ENCODE measurements at places on chromosomes 3 and 15.

GRCh38 chr3:14218355-14218754 is 39.7 kb downstream of the LSM3 start:
- no peak for DNase-seq

GRCh38 chr3:53411371-53411770 is 64.0 kb upstream of the DCP1A start:
- DNase-seq: no peak

- DNase-seq: no peak
Measured at GRCh38 chr3:123706871-123707270, 122.0 kb upstream of the HACD2 start.

- peak; percentile 61 for DNase-seq
Measured at GRCh38 chr3:120093911-120094775, at the start of gene GSK3B. Gene GSK3B, minus strand, starts transcription at chr3:120094447. Its CDS starts 1,013 bp downstream, at chr3:120093434.

DNA sequence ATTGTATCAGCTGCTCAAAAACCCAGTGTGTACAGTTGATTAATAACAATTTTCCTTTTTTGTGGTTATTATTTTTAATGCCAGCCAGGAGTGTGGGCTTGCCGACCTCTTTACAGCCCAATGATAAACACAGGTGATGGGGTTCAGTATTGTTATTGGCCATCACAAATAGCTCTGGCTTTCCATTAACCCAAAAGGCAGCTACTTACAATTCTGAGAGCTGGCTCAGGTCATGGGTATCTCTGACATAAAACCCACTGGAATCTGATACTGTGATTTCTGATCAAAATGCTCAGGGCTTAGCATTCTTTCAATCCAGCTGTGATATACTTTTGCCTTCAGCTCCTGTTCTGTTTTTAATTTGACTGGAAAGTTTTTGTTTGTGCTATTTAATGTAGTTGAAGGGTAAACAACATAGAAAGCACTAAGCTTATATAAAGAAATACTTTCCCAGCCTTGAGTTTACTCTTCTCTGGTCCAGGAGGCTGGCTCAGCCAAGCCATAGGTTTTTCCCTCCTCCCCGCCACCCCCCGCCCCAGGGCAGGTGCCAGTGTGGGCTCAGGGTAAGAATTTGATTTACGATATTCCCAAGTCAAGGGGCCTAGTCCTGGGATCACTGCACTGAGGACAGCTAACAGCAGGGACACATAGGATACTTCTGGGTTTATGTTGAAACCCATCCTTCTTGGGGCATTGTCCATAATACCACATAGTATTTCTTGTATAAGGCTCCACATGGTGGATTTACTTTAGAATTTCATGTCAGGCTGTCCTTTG is 54.0 kb upstream of the MYZAP start:
- DNase-seq: no peak

- no peak for DNase-seq
Measured at GRCh38 chr3:58524326-58524888, 12.6 kb downstream of the ACOX2 start.

GRCh38 chr3:6088433-6088832 is 772.5 kb upstream of the GRM7 start:
- no peak for DNase-seq

DNA sequence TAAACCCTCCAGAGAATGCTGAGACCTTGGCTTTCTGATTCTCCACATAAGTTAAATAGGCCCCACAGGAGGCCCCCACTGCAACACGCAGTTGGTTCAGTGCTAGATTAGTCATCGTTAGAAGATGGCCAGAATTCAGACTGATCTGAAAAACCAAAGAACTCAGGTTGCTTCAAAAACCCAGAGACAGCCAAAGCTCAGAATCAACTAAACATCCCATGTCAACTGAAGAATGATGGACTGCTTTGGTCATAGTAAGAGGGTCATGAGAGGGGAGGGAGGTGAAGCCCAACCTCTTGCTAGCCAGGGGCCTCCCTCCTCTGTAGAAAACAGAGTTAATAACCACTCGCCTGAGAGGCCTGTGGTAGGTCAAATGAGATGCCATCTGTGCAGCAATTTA is 93.1 kb downstream of the AKAP13 start:
- no peak for DNase-seq

DNA sequence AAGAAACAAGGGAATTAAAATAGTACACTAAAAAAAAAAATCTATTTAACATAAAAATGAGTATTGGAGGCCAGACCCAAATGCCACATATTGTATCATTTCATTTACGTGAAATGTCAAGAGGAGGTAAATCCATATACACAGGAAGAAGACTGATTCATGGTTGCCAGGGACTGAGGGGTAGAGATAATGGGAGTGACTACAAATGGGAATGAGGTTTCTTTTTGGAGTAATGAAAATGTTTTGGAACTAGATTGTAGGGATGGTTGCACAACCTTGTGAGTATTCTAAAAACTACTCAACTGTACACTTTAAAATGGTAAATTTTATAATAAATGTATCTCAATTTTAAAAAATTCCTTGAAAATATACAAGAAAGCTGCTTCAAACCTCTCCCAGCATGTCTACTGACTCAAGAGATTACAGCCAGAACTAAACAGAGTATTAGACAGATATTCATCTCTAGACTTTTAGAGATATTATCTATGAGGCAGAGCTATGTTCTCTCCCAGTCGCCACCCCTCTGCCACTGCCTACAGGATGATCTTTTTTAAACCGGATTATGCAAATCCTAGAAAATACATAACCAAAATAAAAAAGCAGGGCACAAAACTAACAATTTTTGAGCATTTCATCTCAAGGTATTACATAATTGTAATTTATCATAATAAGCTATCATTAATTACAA is 6.2 kb downstream of the HLTF start:
- DNase-seq: no peak

DNA sequence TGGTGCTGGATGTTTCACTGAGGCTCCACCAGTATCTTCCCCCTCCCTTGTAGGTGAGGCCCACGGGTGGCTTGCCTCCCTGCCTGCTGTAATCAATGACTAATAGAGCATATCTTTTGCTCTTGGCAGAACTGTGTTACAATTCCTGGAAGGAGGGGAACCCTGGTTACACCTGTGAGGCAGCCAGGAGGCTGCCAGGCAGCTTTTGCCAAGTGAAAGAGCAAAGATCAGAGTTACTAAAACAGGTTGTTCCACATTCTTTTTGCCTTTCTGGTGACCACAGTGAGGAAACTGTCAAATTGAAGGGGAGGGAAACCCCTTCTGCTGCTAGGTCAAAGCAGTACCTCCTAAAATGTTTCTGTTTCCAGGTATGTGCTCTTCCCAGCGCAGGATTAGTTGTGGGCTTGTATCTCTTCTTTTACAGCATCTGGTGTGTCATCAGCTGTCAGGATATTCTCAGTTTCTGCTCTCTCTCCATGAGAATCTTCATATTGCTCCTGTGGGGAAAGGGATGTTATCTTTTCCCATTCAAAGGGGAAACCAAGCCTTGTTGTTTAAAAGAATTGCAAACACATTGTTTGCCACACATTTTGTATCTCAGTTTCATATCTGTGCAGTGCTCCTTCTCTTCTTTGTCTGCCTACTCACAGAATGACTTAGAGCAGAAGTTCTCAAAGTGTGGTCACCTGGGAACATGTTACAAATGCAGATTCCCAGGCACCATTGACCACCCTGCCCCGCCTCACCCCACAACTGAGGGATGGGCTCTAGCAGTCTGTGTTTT is 137.4 kb upstream of the UMPS start:
- peak; percentile 10 for DNase-seq

DNA sequence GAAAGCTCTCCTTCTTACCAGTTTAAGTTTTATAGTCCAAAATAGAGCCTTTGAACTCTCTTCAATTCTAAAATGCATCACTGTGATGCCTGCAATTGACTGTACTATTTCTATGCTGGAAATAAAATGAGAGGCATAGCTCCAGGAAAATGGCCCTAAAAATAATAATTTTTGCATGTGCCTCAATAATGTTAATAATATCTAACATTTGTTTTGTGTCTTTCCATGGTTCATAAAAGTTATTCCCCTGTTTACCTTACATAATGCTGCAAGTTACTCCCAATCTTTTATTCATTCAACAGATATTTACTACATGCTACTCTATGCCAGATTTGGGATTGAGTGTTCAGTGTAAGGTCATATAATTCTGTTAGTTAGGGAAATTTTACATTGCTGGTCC is 574.0 kb downstream of the RBMS3 start:
- DNase-seq: no peak

DNA sequence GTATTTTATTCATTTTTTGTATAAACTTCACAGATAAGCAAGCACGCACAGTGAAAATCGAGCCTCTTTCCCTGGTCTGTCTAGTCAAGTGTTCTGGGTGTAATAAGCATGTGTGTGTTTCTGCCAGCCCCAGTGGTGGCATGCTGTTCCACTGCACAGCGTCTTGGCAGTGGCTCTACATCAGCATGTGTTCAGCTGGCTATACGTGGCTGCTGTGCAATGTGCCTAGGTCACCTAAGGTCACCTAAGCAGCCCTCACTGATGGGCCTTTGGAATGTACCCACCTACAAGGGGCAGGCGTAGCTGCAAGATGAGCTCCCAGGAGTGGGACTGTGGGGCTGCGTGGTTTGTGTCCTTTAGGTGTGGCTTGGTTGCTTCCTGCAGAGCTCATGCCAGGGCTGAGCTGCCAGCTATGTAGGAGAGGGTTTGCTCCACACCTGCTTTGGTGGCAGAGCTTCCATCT is 4.9 kb downstream of the LIMD1 start:
- no peak for DNase-seq

DNA sequence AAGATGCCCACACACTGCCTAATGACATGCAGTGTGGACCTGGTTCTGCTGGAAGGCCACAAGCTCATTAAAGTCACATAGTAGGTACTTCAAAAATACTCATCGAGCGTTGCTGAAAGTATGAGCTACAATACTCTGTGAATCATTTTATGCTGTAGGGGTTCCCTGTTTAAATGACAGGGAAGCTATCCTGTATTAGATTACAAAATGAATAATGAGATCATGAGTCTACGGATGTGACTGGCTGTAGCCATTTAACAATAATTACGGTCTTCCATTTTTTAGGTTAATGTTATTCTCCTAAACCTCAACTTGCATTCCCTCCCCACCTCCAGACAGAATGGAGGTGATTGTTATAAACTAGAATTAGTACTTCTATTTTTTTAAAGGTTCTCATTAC is 128.2 kb upstream of the FAM3D start:
- DNase-seq: no peak

DNA sequence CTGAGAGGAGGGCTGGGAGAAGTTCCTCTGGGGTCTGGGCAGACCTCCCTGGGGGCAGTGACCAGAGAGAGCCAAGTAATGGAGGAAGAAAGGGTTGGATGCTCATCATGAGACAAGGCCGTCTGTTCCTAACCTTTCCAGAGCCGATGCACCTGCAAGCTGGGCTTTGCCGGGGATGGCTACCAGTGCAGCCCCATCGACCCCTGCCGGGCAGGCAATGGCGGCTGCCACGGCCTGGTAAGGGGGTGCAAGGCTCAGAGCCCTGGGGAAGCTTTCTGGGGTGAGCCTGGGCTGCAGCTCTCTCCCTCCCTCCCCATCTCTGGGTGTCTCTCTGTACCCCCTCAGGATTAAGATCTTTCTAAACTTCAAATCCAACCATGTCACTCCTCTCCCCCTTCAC is 16.4 kb downstream of the STAB1 start:
- DNase-seq: no peak

GRCh38 chr3:36817806-36818533 is 53.6 kb upstream of the DCLK3 start:
- no peak for DNase-seq

DNA sequence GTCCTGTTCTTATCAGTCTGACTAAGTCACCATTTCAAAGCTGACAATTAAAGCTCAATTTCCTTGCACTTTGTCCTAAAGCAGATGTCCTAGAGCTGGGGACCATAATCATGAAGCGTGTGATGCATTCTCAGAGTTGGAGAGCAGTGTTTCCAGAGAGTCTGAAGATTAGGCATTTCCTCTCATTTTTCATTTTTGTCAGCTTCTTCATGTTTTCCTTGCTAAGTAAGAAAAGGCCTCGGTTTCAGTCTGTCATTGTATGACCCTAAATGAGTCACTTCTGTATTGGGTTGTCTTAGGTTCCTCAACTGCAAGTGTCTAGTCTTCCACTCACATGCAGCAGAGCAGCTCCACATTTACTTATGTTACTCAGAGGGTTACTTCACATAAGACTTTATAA is 257.2 kb upstream of the TPRG1 start:
- DNase-seq: no peak

GRCh38 chr3:78993375-78993774 is 774.4 kb downstream of the ROBO1 start:
- DNase-seq: no peak

DNA sequence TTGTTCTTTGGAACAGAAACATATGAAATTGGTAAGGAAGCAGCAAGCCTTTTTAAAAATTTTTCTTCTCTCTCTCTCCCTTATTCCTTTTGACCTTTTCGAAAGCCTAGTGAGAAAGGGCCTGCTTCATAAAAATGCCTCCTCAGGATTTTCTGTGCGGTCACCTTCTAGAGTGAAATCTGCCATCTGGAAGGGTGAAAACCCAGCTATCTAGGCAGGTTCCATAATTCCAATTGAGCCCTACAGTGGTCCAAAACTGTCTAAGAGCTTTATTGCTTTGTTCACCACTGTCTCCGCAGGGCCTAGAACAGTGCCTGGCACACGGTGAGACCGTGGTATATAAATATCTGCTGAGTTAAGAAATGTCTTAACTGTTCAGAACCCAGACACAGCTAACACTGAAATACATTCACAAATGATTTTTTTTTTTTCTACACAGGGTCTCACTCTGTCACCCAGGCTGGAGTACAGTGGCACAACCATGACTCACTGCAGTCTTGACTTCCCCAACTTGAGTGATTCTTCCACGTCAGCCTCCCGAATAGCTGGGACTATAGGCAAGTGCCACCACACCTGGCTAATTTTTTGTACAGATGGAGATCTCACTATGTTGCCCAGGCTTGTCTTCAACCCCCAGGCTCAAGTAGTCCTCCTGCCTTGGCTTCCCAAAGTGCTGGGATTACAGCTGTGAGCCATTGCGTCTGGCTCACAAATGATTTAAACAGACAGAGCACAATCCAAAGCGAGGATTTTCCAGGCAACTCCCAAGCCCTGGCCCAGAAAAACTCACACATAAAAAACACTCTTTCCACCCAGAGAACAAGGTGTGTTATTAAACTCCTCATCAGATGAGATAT is 64.4 kb downstream of the FRMD4B start:
- no peak for DNase-seq

DNA sequence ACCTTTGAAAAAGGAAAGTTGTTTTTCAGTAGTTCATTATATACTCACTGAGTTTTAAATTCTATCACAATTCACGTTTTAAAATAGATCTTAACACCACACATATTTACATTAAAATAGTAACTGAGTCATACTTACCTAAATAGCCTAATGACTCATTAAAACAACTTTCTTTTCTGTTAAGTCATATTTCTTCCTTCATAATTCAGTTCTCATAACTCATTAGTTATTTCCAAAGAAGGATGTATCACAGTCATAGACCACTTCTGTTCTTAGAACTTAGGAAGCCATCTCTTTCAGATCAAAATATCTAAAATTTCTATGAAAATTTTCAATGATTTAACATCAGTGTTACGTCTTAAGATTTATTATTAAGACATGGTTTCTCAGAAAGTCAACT is 885.9 kb downstream of the FHIT start:
- DNase-seq: no peak

GRCh38 chr15:36414670-36415069 is 164.8 kb upstream of the CDIN1 start:
- no peak for DNase-seq

GRCh38 chr3:157912514-157913451 is 193.4 kb downstream of the SHOX2 start:
- no peak for DNase-seq

Measured in CD4-positive, alpha-beta T cell treated with Interleukin-15 for 4 hours (primary cell).